Large intestine (tissue), 12 donors: ENCODE measurements at places on chromosomes 3 and 15. TPM values are rescaled to one million over a fixed set of nuclear protein-coding genes. Genes with fewer than 3 reads are reported as not detected.

The NR1D2 gene
- 14.1 TPM for polyA plus RNA-seq

The DUOXA1 gene
- 0.15 TPM for polyA plus RNA-seq

The IMPDH2 gene
- polyA plus RNA-seq, result 261 TPM

The CCR2 gene
- 1.3 TPM for polyA plus RNA-seq

The CD200 gene
- polyA plus RNA-seq, result 21.8 TPM

The LRRC31 gene
- 11.4 TPM for polyA plus RNA-seq
